ENCODE measurements at places on chromosomes 12 and 14.

- no peak for DNase-seq
Observed at GRCh38 chr14:100604121-100604501, 16.9 kb upstream of the BEGAIN start.

GRCh38 chr14:22180045-22180444, 409.0 kb downstream of the DAD1 start:
- DNase-seq: no peak

- DNase-seq: no peak
Observed at GRCh38 chr14:32027255-32027939, 49.7 kb upstream of the ARHGAP5 start.

- DNase-seq: no peak
Observed at GRCh38 chr14:86518298-86518697, 988.4 kb downstream of the FLRT2 start.

- no peak for DNase-seq
Observed at GRCh38 chr12:6372403-6373003, 2.9 kb downstream of the SCNN1A start.

DNA sequence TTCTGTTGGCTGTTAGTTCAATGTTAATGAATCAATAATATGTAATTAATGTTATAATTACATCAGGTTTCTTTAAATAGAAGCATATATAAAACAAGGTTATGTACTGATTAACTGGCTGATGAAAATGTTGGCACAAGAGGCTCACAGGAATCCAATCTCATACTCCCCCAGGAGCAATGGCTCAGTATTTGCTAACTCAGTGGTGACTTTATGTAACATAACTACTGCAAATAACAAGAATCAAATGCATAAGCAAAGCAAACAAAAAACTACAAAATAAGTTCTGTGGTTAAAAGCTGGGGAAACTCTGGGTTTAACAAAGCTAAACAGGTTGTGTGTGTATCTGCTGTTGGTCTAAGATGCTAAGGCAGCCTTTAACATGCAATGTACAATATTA, 27.7 kb upstream of the BBS10 start:
- no peak for DNase-seq

DNA sequence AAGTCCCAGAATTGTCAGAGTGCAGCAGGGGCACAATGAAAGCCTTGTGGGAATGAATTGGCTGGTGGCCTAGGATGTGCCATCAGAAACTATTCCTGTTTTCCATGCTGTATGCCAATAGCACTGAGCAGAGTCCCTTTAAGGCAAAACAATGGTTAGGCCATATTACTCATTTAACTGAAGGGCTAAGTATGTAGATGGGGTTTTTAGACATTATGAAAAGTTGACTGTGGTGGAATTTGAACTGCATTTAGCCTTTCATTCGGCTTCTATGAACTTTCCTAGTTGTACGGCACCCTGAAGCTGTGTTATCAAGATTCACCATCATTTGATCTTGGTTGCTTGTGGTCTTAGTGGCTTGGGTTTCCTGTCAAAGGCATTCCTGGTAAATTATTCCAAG, 24.8 kb downstream of the IL26 start:
- DNase-seq: no peak

GRCh38 chr12:26128168-26128567, 3.3 kb upstream of the BHLHE41 start:
- DNase-seq: no peak

GRCh38 chr14:71062581-71063303, 155.5 kb downstream of the PCNX1 start:
- no peak for DNase-seq

- DNase-seq: peak; percentile 46
Observed at GRCh38 chr14:87805315-87805723, 187.7 kb downstream of the GALC start.

- DNase-seq: peak; percentile 72
Observed at GRCh38 chr12:6376079-6376869, 911 bp upstream of the SCNN1A start.

GRCh38 chr12:84463741-84464495, 448.7 kb downstream of the SLC6A15 start:
- DNase-seq: no peak

- DNase-seq: peak; percentile 18
Observed at GRCh38 chr14:74049876-74050495, 30.8 kb downstream of the BBOF1 start.

- DNase-seq: peak; percentile 66
Observed at GRCh38 chr12:75981247-75982168, 50.1 kb downstream of the PHLDA1 start.

- no peak for DNase-seq
Observed at GRCh38 chr12:2461645-2462044, 333.1 kb upstream of the FKBP4 start.
